ENCODE measurements at places on chromosomes 4 and X.

- DNase-seq, result no peak
Measured at GRCh38 chrX:135436966-135437866, 15.5 kb downstream of the SMIM10L2A start.

DNA sequence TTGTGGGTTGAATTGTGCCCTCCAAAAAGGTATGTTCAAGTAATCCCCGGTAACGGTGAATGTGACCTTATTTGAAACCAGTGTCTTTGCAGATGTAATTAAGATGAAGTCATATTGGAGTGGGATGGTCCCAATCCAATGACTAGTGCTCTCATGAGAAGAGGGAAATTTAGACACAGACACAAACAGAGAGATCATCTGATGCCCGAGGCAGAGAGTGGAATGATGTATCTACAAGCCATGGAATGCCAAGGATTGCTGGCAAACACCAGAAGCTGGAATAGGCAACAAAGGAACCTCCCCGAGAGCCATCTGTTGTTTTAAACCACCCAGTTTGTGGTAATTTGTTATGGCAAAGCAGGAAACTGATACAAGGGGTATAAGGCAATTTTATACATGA, 35.1 kb downstream of the RPS6KA3 start:
- no peak for DNase-seq

DNA sequence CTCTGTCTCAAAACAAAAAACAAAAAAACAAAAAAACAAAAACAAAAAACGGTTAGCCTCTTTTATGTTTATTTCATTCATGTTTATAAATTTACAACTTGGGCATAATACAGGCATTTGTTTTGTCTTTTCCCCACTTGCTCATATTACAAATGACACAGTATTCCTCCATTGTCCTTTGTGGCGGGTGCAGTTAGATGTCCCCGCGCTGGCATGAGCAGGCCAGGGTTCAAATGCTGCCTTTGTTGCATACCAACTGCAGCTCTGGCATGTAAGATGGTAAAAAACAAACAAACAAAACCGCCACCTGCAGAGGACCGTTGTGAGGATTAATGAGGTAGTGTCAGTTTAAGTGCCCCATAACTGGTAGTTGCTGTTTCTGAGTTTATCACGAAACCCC, 16.1 kb upstream of the HPF1 start:
- DNase-seq, result no peak

DNA sequence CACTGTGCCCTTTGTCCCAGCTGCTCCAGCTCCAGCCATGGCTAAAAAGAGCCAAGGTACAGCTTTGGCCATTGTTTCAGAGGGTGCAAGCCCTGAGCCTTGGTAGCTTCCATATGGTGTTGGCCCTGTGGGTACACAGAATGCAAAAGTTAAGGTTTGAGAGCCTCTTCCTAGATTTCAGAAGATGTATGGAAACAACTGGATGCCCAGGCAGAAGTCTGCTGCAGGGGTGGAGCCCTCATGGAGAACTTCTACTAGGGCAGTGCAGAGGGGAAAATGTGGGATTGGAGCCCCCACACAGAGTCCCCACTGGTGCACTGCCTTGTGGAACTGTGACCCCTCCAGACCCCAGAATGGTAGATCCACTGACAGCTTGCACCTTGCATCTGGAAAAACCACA, 70.9 kb upstream of the MSX1 start:
- no peak for DNase-seq

- DNase-seq, result no peak
Measured at GRCh38 chr4:181364504-181364903, 878.7 kb upstream of the TENM3 start.

DNA sequence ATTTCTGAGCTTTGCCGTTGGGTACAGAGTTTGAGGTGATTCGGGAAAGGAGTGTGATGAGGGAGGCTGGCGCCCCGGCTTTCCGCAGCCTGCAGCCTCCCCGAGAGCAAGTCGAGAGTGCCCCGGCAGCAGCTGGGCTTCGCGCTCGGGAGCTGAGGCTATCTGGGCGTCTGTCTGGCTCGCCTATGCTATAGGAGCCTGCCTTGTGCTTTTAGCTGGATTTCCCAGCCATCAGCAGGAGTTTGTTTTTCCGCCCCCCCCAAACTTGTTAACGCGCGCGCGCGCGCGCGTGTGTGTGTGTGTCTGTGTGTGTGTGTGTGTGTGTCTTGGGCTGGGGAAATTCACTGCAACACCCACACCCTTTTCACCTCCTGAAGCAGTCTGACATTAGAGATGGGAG, 765 bp upstream of the DGKK start:
- DNase-seq, result no peak

DNA sequence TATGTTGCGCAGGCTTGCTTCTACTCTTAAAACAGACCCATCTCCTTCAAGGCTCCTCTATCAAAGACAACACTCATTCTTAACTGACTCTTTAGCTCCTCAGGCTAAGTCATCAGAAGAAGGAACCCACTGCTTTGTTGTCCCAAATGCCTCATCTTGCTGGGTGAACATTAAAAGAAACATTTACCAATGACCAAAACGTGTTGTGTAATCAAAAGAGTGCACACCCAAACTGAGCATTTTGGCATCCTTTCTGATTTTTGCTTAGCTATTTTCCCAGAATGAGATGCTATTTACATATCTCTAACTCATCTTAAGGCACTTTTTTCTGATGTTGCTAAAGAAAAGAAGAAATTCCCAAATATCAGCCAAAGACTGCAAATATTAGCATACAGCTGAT, 131.7 kb upstream of the VCX3A start:
- no peak for DNase-seq

GRCh38 chr4:59063015-59063720, 1953.0 kb upstream of the IGFBP7 start:
- no peak for DNase-seq

DNA sequence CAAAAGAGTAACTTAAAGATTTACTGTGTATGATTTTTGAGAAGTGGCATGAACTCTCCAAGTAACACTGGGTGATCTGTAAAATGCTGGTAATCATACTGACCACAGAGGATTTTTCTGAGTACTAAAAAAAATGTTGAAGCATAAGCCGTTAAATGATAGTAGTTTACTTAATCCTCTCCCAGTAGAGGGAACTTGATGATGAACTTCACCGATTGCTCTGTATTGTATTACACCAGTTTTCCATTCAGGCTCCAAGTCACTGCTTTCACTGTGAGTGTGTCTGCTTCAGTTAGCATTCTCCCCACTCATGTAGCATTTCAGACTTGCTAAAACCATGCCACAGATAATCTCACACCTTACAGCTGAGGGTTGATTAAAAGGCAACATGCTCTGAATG, 294.1 kb downstream of the GBA3 start:
- no peak for DNase-seq

DNA sequence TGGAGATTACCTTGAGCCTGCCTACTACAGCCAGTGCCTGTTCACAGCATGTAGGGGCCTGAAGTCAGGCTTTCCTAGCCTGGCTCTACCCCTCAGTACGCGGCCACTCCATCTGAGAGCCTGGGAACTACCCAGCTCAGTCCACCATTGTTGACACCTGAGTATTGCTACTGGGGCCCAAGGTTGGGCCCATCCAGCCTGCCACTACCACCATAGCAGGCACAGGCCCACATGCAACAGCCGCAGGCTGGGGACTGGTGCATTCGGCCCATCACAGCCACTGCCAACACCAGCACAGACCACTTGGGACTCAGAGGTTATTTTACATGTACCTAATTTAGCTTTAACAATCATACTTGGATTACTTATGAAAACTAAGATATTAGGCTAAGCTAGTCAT, 314.0 kb downstream of the GALNTL6 start:
- DNase-seq, result no peak

- DNase-seq, result peak; percentile 46
Measured at GRCh38 chrX:1673337-1673736, 58.5 kb downstream of the ASMT start.

DNA sequence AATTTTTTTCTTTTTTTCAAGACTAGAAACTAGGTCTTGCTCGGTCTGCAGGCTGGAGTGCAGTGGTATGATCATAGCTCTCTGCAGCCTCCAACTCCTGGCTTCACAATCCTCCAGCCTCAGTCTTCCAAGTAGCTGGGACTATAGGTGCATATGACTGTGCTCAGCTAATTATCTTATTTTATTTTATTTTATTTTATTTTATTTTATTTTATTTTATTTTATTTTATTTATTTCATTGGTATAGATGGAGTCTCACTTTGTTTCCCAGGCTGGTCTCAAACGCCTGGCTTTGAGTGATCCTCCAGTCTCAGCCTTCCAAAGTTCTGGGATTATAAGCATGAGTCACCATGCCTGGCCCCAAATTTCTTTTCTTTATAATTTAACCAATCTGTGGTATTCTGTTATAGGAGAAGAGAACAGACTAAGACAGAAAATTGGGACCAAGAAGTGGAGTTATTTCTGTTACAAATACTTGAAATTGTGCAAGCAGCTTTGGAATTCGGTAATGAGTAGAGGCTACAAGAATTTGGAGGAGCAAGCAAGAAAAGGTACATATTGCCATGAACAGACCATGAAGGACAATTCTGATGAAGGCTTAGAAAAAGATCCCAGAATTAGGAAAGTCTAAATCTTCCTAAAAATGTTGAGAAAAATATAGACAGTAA, 4.0 kb upstream of the PRDM5 start:
- no peak for DNase-seq

DNA sequence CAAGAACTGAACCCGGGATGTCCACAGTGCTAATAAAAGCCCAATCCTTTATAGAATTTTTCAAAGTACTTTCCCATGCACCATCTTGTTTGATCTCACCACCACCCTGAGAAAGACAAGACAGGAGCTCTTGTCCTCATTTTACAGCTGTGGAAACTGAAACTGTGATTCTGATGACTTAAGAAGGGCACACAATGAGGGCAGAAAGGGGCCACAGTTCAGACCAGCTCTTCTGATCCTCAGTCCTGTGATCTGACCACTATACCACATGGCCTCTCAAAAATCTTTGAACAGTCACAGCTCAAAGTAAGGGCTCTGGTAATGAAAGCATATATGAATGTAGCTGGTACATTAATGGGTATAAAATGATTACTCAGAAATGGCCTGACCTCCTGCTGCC, 127.3 kb upstream of the CPEB2 start:
- DNase-seq, result no peak

GRCh38 chr4:176587920-176588319, 204.8 kb downstream of the VEGFC start:
- no peak for DNase-seq

DNA sequence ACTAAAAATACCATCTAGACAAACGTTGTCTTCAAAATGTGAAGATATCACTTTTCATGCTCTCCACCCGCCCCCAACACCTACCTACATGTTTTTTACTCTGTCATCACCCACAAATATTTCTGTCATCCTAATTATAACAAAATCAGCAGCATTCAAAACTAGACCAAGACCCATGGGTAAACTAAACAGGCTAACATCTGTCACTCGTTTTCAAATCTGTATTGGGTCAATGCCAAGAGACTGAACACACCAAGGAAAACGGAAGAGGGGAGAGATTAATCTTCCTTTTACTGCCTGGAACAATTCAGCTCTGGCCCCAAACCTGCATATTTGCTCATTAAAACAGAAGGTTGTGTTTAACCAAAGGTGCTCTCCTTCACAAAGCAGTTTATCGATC, 17.5 kb downstream of the FAM184B start:
- no peak for DNase-seq

- no peak for DNase-seq
Measured at GRCh38 chr4:1730532-1731135, 9.3 kb downstream of the TACC3 start.

- no peak for DNase-seq
Measured at GRCh38 chr4:53205970-53206369, 159.9 kb downstream of the SCFD2 start.

DNA sequence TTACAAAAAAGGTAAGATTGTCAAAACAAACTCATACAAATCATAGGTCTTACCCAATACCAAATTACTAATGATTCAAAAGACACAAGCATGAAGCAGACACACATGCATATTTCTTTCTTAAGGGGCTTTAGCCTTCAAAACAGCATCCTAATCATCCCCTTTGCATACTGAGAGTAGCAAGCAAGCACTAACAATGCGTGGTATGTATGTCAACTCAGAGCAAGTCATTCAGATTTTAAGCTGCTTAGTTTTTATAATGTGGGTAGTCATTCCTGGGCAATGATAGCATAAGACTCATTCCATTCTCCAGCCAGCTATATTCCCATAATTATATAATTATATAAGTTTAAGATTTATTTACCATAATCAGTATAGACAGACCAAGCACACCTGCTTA, 219.6 kb downstream of the DKK2 start:
- no peak for DNase-seq

DNA sequence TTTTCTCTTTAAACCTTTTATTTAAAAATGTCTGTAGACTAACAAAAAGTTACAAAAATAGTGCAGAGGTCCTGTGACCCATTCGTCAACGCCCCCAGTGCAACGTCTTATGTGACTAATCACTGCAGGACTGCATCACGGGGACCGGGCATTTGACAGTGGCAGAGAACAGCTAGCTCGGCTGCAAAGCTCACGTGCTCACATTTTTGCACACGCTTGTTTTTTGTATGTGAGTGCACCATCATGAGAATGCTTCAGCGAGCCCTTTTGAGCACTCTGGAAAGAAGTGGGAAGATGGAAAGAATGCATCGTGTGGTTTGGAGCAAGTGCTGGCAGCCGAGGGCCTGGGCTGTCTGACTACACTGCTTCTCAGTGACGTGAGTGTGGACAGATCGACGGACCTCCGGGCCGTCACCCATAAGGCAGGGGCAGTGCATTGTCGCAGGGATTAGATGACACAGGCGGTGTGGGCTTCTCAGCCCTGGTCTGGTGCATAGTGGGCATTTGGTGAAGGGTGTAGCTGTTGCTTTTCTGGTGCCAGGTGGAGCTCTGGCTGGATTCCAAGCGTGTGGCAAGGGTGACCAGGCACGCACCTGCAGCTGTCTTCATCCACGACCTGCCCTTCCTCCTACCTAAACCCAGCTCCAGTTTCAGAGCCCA, 17.7 kb downstream of the SPON2 start:
- no peak for DNase-seq

DNA sequence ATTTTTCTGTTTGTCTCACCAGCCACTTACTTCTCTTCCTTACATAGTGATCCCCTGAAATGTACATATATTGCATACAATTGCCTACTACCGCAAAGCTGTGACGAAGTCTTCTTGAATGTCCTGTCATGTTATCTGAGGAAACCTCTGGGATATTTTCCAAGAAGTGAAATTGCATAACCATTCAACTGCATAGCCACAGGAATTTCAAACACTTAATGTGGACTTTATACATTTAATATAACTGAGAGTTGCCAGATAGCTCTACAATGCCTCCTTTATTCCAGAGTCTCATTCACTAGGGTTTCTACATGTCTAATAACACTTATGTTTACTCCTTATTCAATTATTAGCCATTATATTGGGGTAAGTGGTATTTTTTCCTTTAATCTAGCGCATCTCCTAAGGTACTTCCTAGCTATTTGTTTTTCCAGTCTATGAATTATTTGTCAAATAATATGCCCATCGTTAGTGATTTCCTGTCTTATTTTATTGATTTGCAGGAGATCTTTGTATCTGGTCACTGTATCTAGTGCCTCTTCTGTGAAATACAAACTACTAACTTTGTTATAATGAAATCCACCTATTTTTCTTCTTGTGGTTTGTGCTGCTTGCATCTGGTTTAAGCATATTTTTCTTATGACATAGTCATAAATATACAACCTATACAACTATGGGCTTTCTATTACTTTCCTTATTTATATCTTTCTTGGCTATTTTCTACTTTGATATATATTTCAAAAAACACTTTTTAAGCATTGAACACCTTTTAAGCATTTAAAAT, 69.2 kb upstream of the GRID2 start:
- peak; percentile 7 for DNase-seq

- no peak for DNase-seq
Measured at GRCh38 chrX:72392816-72393800, 87.4 kb upstream of the CITED1 start.

GRCh38 chrX:101117701-101118100, 19.7 kb downstream of the CENPI start:
- DNase-seq, result no peak
